RCC 7860 (cell line): ENCODE measurements at places on chromosomes 6 and 20.

DNA sequence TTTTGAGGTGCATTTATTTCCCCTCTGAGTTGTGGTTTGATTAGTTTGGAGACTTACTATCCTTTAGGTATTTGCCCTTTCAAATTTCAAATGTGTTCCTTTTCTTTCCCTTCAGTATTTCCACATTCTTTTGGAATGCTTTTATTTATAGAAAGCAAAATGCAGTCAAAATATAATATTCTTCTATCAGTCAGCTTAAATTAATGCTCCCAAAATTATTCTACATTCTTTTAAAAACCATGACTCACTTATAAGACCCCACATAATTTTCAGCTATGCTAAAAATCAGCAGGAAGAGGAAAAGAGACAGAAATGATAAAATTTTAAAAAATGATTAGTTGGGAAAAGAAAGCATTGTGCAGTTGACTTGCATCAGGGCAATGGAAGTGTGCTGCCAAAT lies 180.0 kb upstream of the SMLR1 start:
- no peak for DNase-seq

DNA sequence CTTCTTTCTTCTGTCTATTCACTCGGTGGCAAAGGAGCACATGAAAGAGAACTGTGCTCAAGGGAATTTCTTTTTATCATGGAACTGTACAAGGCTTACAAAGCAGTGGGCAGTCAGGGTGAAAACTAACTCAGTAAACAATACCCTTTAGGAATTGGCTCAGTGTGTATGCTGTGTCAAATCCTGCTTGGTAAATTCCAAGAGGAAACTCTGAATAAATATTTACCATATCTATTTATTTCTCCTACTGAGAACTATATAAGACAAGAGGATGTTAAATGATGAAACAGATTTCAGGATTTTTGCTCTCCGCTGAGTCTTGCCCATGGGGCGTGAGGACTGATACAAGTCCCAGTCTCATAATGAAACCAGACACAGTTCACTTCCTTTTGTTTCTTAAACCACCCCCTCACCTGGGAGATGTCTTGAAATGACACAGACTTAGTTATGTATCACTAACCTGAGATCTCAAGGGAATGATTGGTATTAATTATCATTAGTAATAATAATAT lies 188.8 kb downstream of the BACH2 start:
- no peak for DNase-seq

DNA sequence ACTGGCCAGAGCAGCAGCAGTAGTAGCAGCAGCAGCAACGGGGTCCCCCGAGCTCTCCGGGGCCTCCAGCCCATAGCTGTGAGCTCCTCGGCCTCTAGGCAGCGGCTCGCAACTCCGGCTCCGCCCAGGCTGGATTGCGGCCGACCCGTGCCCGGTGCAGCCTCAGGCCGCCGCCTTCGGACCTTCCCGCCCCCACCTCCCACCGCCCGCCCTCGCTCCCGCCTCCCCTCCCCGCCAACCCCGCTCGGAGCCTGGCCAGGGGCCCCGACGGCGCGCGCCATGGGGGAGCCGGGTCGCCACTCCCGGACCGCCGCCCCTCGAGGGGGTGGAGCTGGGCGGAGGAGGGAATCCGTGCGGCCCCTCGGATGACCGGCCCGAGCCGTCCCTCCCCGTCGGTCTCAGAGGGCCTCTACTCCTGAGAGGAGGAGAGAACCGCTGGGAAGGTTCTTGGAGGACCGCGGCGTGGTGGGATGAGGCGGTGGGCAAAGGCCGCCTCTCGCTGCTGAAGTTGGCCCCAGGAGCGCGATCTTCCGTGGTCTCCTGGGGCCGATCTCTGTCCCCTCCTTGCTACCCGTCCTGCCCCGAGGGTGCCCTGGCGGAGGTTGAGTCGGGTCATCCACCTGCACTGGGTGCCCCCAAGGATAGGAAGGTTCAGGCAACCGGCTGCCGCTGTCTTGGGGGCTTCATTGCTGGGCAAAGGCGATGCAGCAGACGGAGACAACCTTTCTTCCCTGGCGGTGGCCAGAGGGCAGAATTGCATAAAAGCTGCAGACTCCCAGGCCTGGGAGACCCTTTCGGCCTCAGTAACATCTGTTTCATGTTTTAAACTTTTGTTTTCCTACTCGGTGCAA lies at the start of gene ADAM33:
Gene ADAM33, minus strand, starts transcription at position 80 of the 851 bp plus-strand sequence. Its CDS starts 6 bp downstream, at position 74.
- no peak for DNase-seq

GRCh38 chr20:49259799-49260198 lies 18.1 kb downstream of the ZNFX1 start:
- no peak for DNase-seq

GRCh38 chr6:100088009-100088408 lies 94.0 kb upstream of the MCHR2 start:
- DNase-seq = no peak

DNA sequence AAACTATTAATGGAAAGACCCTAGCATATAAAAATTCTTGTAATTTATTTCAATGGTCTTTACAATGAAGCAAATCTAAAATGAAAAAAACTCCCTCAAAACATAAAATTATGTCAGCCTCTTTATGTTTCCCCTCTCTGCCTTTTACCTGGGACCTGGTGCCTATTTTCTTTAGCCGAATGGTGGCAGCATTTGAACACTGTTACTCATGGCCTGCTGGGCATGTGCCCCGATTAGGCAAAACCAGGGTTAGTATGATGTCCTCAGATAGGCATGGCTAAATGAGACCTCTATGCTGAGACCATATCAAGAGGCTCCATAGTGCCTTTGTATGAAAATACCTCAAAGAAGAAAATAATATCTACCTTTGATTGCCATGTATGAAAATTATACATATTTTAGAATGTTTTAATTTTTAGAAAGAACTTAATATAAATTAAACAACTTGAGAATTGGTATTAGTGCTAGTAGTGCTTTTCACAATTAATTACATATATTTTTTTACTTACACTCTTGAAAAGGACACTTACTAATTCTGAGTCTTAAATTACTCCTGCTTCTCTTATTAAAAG lies 22.5 kb upstream of the C6orf58 start:
- peak; percentile 35 for DNase-seq

DNA sequence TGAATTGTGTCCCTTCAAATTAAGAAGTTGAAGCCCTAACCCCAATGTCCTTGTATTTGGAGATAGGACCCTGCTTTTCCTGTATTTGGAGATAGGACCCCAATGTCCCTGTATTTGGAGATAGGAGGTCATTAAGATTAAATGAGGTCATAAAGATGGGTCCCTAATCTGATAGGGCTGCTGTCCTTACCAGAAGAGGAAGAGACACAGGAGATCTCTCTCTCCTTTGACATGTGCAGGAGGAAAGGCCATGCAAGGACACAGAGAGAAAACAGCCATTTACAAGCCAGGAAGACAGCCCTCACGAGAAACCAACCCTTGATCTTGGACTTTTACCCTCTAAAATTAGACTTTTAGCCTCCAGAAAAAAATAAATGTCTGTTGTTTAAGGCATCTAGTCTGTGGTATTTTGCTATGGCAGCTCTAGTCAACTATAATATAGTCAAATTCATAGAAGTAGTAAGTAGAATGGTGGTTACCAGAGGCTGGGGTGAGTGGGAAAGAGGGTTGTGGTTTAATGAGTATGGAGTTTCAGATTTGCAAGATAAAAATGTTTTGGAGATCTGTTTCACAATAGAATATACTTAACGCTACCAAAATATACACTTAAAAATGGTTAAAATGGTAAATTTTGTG lies 59.3 kb downstream of the UBE3D start:
- no peak for DNase-seq

GRCh38 chr20:62332421-62332820 lies 29.6 kb downstream of the ADRM1 start:
- no peak for DNase-seq

GRCh38 chr6:38283734-38284362 lies 355.9 kb downstream of the BTBD9 start:
- peak; percentile 85 for DNase-seq

DNA sequence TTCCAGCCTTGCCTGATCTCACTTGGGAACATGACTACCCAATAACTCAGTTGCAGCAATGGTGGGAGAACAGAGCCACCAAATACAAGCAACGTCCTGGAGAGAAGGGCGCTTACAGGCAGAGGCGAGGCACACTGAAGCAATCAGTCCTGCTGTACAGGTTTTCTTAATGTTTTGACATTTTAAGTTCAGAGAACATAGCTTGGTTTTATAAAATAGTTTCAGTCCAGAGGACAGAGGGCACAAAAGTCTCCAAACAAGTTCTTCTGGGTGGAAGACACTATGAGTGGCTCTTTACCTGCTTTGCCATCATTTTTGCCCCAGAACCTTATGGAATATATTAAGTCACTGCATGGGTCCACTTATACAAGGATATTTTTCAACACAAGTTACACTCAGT lies 103.4 kb upstream of the KCNG1 start:
- DNase-seq = no peak

DNA sequence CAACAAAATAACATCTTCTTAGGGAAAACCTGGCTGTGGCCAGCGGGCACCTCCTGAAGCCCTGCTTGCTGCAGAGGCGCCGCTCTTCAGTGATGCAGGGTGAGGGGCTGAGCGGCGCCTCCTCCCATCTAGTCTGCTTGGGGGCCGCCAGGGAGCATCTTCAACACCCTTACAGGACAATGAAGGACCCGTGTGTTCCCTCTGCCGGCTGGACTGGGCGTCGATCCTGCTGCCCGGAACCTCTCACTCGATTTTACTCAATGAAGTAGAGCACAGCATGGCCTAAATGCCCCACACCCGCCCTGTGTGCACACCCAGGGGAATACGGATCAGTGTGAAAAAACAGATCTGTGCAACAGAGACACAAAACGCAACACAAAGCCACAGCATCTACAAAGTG lies 28.5 kb upstream of the MPC1 start:
- no peak for DNase-seq

DNA sequence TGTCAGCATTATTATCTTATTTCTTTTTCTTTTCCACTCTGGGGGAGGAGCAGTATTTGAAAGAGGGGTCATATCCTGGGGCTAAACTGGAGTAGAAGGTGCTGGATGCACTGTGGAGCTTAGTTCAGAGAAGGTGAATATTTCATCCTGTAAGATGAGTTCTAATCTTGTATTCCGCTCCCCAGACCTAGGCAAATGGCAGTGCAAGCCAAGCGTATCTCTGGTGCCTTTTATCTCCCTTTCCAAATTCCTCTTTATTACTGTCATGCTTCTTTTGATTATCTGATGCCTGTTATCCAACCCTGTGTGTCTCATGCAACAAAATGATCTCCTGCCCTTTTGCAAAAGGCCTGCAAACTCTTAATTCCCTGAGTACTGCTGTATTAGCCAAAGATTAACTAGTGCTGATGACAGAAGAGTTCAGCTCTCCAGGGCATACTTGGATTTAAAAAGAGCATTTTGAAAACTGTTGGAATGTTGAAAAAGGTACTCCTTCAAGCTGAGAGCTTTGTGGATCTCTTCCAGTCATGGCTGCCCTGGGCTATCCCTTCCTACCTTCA lies 138.0 kb downstream of the CARMIL1 start:
- peak; percentile 44 for DNase-seq

DNA sequence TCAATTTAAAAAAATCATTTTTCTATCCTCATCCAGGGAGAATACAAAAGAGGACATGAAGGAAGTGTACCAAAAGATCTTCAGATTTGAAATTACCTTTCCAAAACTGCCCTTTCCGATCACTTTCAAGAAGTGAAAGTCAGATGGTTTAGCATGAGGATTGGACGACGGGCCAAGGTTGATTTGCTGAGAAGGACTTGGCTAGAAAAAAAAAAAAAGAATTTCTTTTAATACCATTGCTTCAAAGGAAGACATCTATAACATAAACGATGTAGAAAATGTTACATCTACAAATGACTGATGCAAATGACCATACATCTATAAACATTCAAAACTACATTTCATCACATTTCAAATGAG lies 120.9 kb upstream of the SLC2A12 start:
- no peak for DNase-seq

DNA sequence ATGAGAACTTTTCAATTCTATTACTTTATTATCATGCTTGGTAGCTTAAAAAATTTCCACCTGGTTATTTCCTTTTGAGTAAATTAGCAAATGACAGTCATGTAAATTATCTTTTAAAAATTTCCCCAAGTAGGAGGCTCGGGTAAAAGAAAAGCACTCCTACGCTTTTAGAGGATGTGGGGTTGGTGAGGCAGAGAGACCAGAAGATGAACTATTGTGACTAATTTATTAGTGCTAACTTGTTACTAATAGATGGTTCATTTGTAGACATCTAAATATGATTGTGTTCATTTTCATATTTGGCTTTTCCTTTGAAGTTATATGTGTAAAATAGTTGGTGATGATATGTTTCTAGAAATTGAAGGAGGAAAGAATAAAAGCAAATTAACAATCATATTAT lies 27.0 kb downstream of the ZNF292 start:
- no peak for DNase-seq

DNA sequence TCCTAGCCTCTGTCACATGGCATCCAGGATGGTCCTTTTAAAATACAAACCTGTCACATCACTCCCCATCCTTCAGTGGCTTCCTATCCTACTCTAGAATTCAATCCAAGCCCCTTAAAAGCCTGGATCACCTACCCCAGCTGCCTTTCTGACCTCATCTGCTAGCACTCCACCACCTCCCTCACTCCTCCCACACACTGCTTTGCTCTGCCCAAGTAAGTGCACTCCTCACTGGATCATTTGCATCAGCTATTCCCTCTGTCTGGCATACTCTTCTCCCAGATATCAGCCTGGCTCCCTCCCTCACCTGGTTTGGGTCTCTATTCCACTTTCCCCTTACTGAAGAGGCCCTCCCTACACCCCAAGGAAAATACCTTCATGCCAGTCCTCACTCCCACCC lies 10.5 kb downstream of the C6orf136 start:
- no peak for DNase-seq

- DNase-seq = no peak
Observed at GRCh38 chr6:2737885-2738284, 12.8 kb downstream of the MYLK4 start.

- DNase-seq = no peak
Observed at GRCh38 chr6:132651062-132651461, 7.9 kb downstream of the TAAR1 start.

DNA sequence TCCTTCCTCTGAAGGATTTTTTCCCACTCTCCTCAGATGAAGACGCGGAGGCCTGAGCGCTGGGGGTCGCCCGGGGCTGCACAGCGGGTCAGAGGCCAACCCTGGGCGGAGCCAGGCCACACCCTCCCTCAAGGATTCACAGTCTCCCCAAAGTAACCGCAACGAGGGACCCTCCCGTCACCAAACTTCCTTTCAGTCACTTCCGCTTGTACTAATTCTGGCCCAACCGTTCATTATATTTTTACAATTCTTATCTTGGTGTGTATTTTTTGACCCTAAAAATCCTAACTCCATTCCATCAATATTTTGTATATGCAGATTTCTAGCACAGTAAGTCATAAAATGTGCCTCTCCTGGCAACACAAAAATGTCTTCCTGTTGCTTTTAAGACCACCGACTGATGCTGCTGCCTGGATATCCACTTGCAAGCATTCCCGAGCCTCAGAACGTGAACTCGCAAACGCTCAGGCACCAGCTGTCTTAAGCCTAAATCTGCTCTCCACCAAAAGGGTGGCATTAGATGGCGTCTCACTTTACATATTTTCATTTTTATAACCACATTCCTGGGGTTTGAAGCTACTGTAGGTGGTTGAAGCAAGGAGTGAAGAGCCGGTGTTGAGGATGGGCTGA lies 128.0 kb downstream of the DLL1 start:
- no peak for DNase-seq
